NCI-H2171 (cell line): ENCODE measurements at places on chromosomes 12 and 14.

DNA sequence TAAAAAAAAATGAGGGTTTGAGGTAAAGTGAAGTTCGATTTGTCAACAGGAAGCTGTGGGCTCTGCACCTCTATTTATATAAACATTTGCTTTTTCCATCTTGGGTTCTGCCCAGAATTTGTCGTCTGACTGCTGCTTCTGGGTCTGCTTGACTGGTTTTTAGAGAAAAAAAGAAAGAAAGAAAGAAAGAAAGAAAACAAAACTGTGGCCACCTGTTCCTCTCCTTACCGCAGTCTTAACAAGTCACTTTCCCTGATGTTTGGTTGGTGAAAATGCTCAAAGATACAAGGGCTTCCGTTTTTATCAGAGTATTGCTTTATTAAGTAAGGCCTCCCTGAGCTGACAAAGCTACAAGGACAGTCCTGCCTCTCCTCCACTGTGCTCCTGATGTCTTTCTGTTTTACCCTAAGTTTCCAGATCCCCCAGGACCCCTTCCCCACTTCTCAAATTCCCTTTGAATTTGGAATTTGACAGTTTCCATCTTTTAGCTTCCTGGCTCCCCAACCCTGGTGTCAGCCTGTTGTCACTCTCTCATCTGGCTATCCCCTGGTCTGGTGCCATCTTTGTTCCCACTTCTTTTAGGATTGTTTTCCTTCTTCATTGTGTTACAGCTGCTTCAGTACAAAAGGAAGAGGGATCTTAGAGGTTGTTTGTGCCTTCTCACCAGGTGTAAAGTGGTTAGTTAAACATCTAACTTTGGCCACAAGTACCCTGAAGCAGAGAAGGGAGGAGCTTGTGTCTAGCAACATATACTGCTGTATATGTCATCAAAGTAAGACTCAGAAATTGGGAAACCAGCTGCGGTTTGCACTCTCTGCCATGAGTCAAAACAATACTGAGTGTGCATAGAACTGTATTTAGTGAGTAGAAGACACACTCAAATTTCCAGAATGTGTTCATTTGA is 18.0 kb downstream of the MFAP5 start:
- DNase-seq = no peak

DNA sequence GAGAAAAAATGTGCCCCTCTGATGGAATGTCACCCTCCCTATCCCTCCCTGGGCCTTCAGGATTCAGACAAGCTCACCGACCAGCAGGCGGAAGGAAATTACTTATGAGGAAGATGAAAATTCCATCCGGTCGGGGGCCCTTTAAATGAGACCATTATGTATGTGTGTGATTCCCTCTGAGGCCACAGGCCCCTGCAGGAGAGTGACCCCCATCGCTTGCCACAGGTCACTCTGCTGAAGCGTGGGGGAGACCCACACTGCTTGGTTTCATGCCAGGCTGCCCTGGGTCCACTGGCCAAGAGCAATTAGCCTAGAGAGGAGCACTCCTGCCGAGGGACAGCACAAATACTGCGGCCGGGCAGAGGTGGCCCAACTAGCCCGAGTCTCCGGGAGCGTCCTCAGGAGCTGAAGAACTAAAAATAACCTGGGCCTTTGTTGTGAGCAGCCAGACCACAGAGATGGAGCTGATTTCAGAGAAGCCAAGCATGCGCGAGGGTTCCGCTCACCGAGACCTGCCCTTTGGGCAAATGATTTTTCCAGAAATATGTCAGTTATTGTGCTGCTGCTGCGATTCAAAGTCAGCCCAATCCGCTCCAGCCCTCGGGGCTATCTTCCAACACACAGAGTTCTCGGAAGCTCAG is 276.4 kb downstream of the DPF3 start:
- no peak for DNase-seq

DNA sequence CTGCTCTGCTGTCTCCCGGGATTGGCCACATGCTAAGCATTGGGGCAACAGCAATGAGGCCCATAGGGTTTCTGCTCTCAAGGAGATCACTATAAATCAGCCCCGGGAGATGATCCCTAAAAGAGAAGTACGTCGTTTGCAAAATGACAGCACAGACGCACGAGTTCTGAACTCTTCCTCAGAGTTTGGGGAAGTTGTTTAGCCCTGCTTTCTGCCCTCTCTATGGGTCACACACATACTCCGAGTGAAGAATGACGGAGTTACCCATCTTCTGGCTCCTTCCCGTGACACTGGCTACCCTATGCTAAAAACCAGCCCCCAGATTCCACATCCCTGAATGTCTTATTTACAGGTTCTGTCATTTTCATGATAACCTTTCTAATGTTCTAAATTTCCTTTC is 258.0 kb upstream of the PLEKHG7 start:
- DNase-seq = no peak

DNA sequence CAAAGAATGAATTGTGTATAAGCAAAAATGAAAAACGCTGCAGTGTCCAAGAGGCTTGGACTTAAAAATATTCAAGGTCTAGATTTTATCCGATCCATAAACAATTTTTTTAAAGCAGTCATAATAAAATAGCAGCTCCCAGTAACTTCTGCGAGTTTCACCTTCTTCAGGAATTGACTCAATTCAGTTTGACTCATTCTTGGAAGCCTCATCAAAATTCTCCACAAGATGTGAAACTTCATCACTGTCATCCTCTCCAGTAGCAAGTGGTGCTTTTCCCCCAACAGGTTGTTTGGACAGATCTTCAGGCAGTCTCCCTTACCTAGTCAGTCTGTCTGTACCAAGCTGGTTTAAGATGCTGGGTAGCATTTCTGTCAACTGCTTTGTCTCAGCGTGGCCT is 93.5 kb upstream of the FOXG1 start:
- DNase-seq = no peak

DNA sequence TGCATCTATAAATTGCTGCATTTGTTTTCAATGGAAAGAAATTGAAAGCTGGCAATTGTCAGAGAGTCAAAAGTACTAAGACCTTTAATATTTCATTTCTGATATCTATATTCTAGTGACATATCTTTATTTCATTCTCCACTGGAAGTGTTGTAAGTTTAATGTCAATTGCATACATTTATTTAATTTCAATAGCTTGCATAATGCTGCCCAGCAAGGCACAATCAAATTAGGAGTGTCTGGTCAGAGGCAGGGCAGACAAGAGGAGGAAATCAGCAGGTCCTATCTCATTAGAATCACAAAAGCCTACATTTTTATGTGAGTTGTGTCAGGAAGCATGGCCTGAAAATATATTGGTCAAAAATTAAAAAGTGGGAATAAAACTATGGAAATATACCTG is 112.9 kb downstream of the TMEM132D start:
- DNase-seq = no peak

DNA sequence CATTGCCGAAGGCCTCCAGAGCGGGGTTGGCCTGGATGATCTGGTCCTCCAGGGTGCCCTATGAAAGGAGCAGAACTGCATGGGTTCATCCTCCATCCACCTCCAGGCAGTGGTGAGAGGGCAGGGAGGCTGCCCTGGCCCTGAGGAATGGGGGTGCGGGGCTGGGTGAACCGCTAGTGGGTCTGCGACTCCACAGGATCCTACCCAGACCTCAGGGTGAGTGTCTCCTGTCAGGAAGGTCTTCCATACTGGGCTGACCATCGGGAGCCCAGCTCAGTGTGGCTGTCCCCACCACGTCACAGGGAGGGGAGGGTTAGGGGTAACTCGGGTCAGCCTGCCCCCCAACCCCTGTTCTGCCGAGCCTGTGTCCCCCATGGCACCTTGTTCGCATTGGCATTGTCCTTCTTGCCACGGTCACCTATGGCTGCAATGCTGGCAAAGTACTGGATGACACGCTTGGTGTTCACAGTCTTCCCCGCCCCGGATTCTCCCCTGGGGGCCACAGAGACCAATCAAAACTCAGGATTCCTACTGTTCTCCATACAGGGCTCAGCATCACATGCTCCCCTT is 3.7 kb downstream of the MYH6 start:
- DNase-seq = no peak

DNA sequence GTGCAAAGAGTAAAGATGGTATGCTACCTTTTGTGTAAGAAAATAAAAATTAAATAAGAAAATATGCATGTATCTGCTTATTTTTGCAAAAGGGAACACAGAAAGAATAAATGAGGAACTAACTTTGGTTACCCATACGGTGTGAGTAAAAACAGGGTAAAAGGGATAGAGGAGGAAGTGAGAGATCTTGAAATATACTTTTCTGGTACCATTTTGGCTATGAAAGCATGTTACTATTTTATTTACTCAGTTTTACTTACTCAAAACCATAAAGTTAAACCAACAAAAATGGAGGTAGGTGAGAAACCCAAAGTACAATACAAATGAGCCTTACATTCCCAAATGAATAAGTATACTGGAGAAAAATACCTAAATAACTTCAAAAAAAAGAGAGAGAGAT is 122.0 kb upstream of the EGLN3 start:
- no peak for DNase-seq

DNA sequence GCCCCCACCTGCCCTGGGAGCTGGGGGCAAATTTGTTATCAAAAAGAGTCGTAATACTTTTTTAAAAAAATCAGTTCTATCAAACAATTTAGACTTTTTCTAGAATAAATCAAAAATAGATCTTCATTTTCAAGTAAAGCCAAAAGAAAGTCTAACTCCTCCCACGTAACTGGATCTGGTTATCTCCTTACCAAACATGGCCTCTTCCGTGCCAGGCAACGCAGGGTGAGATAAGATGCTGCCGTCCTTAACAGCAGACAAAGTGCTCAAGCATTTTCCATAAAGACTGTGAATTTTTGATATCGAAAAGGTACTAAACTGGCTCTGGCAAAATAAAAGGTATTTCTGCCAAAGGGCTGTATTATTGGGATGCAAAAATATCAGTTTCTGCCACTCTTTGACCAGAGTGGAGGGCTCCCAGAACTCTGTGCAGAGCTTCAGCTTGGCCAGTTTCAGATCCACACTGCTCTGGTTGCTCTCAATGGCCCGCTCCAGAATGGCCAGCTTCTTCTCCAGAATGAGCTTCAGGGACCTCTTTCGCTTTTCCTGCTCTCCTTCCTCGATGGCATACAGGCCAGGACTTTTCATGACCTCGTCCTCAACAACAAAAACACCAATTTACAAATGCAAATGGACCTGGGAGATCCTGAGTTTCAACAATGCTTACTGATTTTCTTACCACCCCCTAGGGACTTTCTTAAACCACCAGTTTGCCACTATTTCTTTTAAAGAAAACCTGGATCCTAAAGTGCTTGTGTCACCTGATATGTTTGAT is 29.0 kb downstream of the NRDE2 start:
- DNase-seq = no peak

DNA sequence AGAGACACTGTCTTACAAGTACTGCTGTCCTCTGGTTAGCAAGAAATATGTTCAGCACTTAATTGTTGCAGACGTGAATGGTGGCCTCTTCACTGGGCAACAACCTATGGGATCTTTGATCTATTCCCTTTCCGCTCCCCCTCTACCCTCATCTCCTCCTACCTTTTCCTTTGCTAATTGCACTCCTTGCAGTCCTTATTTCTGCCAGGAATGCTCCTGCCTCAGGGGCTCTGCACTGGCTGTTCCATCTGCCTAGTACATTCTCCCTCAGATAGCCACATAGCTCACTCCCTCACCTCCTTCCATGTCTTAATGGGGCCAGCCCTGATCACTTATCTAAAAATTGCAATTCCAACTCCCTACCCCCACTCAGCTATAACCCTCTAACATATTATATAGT is 4.5 kb upstream of the NFYB start:
- no peak for DNase-seq

DNA sequence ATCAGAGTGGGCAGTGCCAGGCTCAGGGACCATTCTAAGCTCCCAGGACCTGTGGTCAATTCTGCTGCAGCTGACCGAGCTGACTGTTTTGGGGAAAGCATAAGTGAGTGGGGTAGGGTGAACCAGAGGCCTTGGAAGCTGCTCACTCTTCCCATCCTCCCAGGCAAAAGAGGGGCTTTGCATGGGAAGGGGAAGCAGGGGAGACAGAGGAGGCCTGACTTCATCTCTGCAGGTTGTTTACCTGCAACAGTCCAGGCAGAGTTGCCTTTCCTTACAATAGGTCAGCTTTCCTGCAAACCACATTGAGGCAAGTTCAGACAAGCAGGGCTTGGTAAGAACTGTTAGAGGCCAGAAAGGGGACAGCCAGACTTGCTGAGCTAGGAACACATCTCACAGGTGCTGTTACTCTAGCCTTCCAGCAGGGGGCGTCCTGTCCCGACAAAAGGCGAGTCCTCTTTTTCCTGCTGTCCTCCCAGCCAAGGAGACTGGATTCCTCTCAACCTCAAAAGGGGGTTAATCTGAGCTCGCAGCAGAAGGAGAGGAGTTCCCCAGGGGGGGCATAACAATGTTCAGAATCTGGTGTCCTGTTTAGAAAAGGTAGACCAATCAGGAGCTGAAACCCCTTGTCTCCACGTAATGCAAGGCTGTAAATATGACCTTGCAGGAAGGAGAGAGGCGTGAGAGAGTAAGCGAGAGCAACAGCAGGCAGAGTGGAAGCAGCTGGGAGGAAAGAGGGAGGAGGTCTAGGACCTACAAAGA is 4.3 kb upstream of the DHRS2 start:
- DNase-seq = peak; percentile 94

GRCh38 chr14:74415115-74415437 is 10.9 kb downstream of the SYNDIG1L start:
- DNase-seq = no peak

DNA sequence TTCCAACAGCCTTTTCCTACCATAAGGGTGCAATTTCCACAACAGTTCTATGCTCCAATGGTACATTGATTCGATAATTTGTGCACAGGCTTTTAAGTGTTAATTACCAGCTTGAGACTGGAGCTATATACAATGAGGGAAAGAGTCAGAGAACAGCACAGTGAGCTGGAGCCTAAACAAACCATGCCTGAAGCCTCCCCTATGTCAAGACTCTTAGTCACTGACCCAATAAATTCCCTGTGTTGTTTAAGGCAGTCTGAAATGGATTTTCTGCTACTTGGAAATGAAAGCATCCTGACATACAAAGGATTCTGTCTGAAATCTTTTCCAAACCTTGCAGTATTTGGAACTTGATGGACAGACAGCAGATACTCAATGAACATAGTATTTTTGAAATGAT is 149.0 kb downstream of the EFCAB11 start:
- DNase-seq = no peak

DNA sequence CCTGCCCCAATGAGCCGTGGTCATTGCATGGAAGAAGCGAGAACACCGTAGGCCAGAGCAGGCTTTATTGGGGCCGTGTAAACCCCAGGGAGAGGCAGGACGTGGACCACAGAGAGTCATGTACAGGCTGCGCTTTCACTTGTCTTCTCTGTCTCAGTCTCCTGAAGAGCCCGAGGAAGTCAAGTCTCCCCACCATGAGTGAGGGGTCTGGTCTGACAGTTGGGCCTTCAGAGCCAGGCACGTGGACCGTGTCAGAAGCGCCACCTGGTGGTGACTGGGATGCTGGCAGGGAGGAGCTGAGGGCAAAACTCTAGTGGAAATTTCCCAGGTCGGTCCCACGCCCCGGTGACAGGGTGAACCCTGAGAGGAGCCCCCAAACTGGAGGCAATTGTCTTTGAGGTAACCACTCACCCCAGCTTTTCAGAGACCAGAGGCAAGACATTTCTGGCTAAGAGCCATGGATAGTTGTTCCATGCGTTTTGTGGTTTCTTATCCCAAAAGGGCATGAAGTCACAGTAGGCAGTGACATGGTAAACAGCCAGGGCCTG is 17.4 kb downstream of the RPS6KL1 start:
- DNase-seq = no peak
